Ascending aorta (tissue), 2 donors: ENCODE measurements at places on chromosomes 12 and 14. TPM values are rescaled to one million over a fixed set of nuclear protein-coding genes. Genes with fewer than 3 reads are reported as not detected.
A peak's percentile ranks its signal among the peaks of the same experiment; 100 is the strongest.

GRCh38 chr12:84658877-84659276, 253.7 kb downstream of the SLC6A15 start:
- H3K36me3 ChIP-seq, result no peaks in the 10 kb centered on the region
- DNase-seq, result no peak
- H3K27me3 ChIP-seq, result no peaks in the 10 kb centered on the region
- H3K27ac ChIP-seq, result no peak overlapping the region
- no peaks in the 10 kb centered on the region for H3K4me1 ChIP-seq

TECPR2 gene
- 27.0 TPM for total RNA-seq

DNA sequence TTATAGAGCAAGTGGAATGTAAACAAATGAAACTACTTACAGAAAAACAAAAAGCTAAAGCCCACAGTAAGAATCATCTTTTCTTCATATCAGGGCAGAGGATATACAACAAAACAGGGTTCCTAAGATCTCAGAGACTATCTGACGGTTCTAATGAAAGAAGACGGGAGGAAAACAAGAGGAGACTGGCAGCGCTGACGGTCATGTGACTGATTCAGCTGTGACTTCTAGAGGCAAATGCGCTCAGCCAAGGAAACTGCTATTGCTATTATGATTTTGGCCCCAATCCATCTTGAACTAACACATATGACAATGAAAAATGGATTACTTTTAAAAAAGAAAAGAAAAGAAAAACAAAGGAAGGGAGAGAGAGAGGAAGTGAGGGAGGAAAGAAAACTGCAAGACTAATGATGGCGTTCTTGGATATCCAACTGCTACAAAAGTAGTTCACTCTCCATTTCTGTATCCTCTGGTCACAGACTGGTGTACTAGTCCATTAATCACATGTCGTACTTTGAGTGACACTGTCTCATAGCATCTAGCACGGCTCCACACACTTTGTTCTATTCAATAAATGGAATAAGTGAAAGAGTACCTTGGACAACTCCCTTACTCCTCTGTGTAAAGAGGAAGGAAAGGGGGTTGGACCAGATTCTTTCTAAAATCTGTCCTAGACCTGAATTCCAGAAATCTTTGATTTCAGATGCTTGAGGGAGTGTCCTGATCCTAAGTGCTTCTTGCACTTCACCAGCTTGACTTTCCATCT, 119.3 kb downstream of the DAD1 start:
- no peaks in the 10 kb centered on the region for H3K27me3 ChIP-seq
- peaks cover 3% of the 10 kb centered on the region for H3K4me1 ChIP-seq
- H3K27ac ChIP-seq, result peak overlapping the region; percentile 31
- no peak for DNase-seq
- H3K36me3 ChIP-seq, result no peaks in the 10 kb centered on the region
- H3K4me3 ChIP-seq, result no peak overlapping the region

GRCh38 chr14:88533064-88533602, 21.7 kb downstream of the PTPN21 start:
- peaks cover 19% of the 10 kb centered on the region for H3K36me3 ChIP-seq
- no peaks in the 10 kb centered on the region for H3K27me3 ChIP-seq
- H3K4me1 ChIP-seq, result no peaks in the 10 kb centered on the region
- H3K27ac ChIP-seq, result no peak overlapping the region
- DNase-seq, result no peak

CYP27B1 gene
- total RNA-seq, result not detected

DNA sequence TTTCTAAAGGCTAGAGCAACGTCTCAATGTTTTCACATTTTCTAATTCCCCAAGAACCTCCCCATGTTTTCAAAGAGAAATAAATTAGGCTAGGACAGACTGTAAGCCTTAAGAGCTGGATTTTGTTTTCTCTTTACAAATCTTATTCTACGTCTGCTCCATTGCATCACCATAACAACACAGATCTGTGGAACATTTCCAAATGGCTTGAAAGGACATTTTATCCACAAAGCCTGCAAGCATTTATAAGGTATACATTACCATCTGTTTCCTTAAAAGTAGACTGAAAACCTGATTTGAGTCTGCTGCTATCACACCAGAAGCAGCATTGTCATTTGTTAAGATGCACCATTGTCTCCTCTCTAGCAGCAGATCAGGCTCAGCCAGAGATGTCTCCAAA, 115.3 kb upstream of the PLEKHA5 start:
- no peak overlapping the region for H3K27ac ChIP-seq
- H3K27me3 ChIP-seq, result no peaks in the 10 kb centered on the region

DNA sequence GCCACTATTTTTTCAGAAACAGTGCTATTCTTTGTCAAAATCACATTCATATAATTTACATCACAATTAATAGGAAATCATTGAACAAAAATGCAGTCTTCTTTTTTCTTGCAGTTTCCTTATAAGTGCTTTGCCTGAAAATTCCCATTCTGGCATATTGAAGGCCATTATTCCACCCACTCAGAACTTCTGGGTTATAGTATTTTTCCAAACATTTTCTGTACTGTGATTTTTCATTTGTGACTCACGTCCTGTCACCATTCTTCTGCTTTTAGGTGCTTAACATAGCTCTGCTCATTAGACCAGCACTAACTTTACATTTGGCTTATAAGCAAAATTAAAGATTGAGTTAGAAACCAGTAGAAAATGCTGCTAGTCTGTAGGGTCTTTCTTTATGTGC, 241.0 kb upstream of the NPAS3 start:
- H3K4me3 ChIP-seq, result no peak overlapping the region
- peak overlapping the region; percentile 88 for H3K27ac ChIP-seq
- H3K36me3 ChIP-seq, result no peaks in the 10 kb centered on the region
- no peaks in the 10 kb centered on the region for H3K27me3 ChIP-seq

LYSET gene
- 2.3 TPM for total RNA-seq

- no peak for DNase-seq
- no peaks in the 10 kb centered on the region for H3K27me3 ChIP-seq
- no peak overlapping the region for H3K4me3 ChIP-seq
- no peaks in the 10 kb centered on the region for H3K4me1 ChIP-seq
Measured at GRCh38 chr12:3348055-3348454, 142.9 kb upstream of the PRMT8 start.

CMKLR1 gene
- 45.3 TPM for total RNA-seq

DNA sequence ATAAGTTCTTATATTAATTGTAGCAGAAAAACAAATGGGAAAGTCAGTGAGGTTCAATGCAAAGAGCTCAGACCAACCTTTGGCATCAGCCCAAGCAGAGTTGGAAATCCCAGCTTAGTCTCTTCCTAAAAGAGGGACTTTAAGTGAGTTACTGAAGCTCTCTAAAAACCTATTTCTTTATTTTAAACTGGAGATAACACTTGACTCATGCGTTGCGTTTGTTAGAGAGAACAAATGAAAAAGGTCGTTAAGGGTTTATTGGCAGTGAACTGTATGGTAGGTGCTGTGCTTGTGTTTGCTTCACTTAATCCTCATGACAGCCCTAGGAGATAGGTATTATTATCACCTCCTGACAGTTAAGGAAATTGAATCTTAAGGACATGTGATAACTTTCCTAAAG, 396.5 kb downstream of the RAD51B start:
- H3K4me1 ChIP-seq, result peaks cover 3% of the 10 kb centered on the region
- no peaks in the 10 kb centered on the region for H3K27me3 ChIP-seq
- H3K36me3 ChIP-seq, result no peaks in the 10 kb centered on the region
- no peak for DNase-seq
